Mesendoderm (in vitro differentiated cells): ENCODE measurements at places on chromosomes 4 and X.

DNA sequence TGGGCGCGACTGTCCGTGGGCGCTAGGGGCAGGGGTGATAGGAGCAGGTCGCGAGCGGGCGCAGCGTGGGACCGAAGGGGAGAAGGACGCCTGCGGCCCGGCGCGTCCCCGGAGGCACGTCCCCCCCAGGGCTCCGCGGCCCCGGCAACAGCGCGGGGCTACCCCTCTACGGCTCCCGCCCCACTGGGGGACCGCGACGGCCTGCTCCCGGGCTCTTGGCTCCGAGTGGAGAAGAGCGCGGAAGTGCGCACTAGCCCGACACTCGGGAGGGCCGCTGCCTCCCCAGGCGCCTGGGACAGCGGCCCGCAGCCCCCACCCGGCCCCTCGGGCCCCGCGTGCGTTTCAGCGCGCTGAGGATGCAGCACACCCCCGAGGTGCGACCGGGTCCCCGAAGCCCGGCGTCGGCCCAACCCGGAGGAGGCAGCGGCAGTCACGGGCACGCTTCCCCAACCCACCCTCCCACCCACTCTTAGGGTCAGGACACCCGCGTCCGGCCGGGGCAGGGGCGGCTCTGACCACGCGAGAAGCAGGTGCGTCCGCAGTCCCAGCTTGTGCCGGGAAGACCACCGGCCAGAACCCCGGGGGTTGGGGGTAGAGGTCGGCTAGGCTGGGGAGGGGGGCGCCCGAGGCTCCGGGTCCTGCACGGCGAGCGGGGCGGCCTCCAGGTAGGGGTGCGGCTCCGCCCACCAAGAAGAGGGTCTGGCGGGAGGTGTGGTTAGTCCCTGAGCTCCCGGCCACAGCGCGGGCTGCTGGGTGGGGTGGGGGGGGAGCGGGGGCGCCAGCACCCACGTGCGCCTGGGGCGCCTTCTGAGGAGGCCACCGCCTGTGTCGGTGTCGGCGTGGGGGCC lies 18.5 kb upstream of the NAT8L start:
- H3K27me3 ChIP-seq: peaks cover 6% of the 10 kb centered on the region
- H3K36me3 ChIP-seq: no peaks in the 10 kb centered on the region
- H3K4me3 ChIP-seq: no peak overlapping the region
- H3K4me1 ChIP-seq: no peaks in the 10 kb centered on the region
- no peak overlapping the region for H3K27ac ChIP-seq

- H3K4me3 ChIP-seq: no peak overlapping the region
- no peaks in the 10 kb centered on the region for H3K36me3 ChIP-seq
- H3K4me1 ChIP-seq: no peaks in the 10 kb centered on the region
- DNase-seq: no peak
- no peak overlapping the region for H3K27ac ChIP-seq
- no peaks in the 10 kb centered on the region for H3K27me3 ChIP-seq
Observed at GRCh38 chr4:140937866-140938265, 181.7 kb upstream of the TBC1D9 start.

- H3K4me3 ChIP-seq: no peak overlapping the region
- no peak overlapping the region for H3K27ac ChIP-seq
- no peaks in the 10 kb centered on the region for H3K36me3 ChIP-seq
- H3K4me1 ChIP-seq: no peaks in the 10 kb centered on the region
Observed at GRCh38 chrX:10231461-10231860, 74.7 kb downstream of the CLCN4 start.

DNA sequence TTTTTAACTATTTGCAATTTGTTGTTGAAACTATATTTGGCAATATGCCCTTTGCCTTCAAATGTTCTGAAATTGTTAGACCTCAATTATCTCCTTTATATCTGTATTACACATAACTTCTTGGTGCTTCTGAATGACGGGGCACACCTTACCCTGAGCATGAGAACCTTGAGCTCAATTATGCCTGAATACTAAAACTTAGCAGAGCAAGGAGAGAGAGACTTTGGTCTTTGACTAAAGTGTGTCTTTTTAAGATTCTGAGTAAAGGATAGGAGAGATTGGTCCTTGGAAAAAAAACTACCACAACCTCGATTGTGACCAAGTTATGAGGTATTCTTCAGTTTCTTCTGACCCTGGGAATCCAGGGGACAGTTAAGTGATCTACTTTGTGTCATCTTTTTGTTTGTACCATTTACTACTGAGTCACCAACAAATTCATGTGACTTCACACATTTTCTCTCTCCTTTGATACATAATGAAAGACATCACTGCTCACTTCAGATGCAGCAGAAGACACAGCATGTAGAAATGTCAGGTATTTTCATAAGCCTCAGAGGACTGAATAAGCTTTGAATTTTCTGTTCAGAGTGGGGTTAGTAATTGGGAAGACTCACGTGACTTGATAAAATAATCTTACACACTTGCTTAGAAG lies 51.4 kb downstream of the PTTG2 start:
- peaks cover 12% of the 10 kb centered on the region for H3K4me1 ChIP-seq
- no peaks in the 10 kb centered on the region for H3K36me3 ChIP-seq
- no peak for DNase-seq
- H3K4me3 ChIP-seq: no peak overlapping the region
- no peaks in the 10 kb centered on the region for H3K27me3 ChIP-seq

DNA sequence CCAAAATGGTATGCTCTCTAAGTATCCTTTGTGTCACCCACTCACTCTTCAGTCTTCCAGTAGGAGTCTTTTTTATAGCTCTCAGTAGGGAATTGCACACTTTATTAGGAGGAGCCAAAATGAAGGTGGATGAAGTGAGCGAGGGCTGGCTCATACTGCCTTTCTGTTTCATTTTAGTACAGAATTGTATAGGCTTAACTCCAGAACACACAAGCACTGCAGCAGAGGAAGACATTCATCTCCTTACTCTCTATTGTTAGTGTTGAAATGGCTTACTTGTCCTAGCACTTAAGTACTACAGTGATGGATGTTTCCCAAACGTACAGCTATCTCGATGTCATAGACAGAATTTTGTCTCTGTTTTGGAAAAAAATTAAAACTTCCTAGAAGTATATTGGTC lies 327.3 kb upstream of the ATOH1 start:
- no peak overlapping the region for H3K27ac ChIP-seq
- H3K27me3 ChIP-seq: no peaks in the 10 kb centered on the region
- H3K4me3 ChIP-seq: no peak overlapping the region
- H3K36me3 ChIP-seq: no peaks in the 10 kb centered on the region
- no peak for DNase-seq

- no peaks in the 10 kb centered on the region for H3K4me1 ChIP-seq
- H3K27me3 ChIP-seq: no peaks in the 10 kb centered on the region
- no peaks in the 10 kb centered on the region for H3K36me3 ChIP-seq
Observed at GRCh38 chr4:165592386-165592785, 213.6 kb downstream of the CPE start.

DNA sequence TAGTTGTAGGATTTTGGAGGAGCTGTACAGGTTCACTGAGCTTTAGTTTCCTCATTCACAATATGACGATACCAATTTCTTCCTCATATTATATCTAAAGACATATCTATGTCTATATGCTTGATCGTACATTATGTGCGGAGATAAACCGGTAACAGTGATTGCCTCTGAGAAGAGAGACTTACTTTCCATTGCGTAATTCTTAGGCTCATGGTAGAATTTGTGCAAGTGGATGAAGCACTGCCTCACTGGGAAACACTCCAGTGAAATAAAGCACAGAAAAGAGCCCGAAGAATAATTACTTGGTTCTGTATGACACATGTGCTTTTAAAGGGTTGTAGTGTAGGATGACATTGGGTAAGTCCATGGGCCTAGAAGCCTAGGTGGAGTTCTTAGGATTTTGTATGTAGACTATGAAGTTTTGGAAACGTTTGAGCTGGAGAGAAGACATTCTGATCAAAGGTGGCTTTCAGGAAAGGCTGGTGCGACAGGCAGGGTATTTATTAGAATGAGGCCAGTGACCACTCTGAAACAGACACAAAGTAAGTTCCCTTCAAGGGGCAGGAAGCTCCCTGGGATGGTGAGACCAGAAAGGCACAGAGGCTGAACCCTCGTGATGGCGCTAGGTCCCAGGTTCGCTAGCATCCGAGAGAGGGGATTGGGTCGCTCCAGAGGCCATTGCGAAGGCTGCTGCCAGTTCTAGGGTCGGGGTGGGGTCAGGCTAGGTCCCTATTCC lies 649 bp upstream of the VBP1 start:
- H3K27ac ChIP-seq: no peak overlapping the region
- H3K4me3 ChIP-seq: no peak overlapping the region
- no peak for DNase-seq
- no peaks in the 10 kb centered on the region for H3K27me3 ChIP-seq
- H3K36me3 ChIP-seq: no peaks in the 10 kb centered on the region
- no peaks in the 10 kb centered on the region for H3K4me1 ChIP-seq
